ENCODE measurements at places on chromosomes 2 and 18. TPM values are rescaled to one million over a fixed set of nuclear protein-coding genes. Genes with fewer than 3 reads are reported as not detected.

The CNRIP1 gene
- total RNA-seq: 16.9 TPM

The MARCHF4 gene
- total RNA-seq: 3.3 TPM

The DTNA gene
- 31.3 TPM for total RNA-seq

The MRO gene
- total RNA-seq: under 0.01 TPM

The LDLRAD4 gene
- under 0.01 TPM for total RNA-seq

The PAX3 gene
- not detected for total RNA-seq

The CFC1 gene
- total RNA-seq: not detected

The CTDSP1 gene
- total RNA-seq: 40.8 TPM

The SLC5A7 gene
- total RNA-seq: not detected

The GREB1L gene
- total RNA-seq: 0.56 TPM

The KCMF1 gene
- 66.2 TPM for total RNA-seq

The C18orf54 gene
- 3.1 TPM for total RNA-seq

The IL37 gene
- not detected for total RNA-seq

The BOLA3 gene
- 29.0 TPM for total RNA-seq

The THSD7B gene
- total RNA-seq: 4.2 TPM

The MC2R gene
- not detected for total RNA-seq

The SULT6B1 gene
- not detected for total RNA-seq

The GALNT13 gene
- 0.28 TPM for total RNA-seq

The RIT2 gene
- total RNA-seq: not detected

The FBLN7 gene
- total RNA-seq: 7.6 TPM

The ZDBF2 gene
- total RNA-seq: 26.2 TPM

The FMNL2 gene
- 17.6 TPM for total RNA-seq

The PTPN18 gene
- total RNA-seq: 10.7 TPM

The ABHD1 gene
- total RNA-seq: under 0.01 TPM

The NDC80 gene
- 45.1 TPM for total RNA-seq

The DUSP11 gene
- 25.3 TPM for total RNA-seq

All from regular cardiac myocyte (primary cell).